ENCODE measurements at places on chromosomes 3 and 15.
A peak's percentile ranks its signal among the peaks of the same experiment; 100 is the strongest.

DNA sequence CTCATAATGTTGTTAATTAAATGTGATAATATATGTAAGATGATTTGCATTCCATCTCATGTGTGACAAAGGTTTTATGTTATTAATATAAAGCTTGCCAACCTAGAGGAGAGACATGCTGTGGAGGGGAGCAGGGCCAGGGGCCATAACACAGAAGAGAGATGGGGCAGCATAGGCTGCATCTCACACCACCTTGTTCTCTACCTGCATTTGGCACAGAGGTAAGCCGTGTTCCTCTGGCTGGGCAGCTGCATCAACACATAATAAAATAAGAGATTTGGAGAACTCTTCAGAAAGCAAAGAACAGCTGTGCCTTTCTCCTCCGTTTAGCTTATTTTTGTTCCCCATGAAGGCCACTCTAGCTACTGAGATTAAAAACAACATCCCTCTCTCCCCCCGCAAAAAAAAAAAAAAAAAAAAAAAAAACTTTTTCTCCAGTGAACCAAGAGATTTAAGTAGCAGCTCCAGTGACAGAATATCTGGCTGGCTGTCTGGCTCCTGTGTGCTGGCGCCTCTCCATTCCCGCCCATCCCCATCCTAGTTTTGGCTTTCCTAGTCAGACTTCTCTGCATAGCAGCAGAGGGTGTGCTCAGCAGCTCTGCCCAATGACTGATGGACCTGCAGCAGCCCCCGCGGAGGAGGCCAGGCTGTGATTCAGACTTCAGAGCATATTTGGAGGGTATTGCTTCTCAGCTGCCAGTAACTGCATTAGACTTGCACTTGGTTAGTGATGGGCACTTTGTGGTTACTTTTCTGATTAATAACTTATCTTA lies 52.2 kb upstream of the STXBP5L start:
- peak; percentile 18 for DNase-seq

DNA sequence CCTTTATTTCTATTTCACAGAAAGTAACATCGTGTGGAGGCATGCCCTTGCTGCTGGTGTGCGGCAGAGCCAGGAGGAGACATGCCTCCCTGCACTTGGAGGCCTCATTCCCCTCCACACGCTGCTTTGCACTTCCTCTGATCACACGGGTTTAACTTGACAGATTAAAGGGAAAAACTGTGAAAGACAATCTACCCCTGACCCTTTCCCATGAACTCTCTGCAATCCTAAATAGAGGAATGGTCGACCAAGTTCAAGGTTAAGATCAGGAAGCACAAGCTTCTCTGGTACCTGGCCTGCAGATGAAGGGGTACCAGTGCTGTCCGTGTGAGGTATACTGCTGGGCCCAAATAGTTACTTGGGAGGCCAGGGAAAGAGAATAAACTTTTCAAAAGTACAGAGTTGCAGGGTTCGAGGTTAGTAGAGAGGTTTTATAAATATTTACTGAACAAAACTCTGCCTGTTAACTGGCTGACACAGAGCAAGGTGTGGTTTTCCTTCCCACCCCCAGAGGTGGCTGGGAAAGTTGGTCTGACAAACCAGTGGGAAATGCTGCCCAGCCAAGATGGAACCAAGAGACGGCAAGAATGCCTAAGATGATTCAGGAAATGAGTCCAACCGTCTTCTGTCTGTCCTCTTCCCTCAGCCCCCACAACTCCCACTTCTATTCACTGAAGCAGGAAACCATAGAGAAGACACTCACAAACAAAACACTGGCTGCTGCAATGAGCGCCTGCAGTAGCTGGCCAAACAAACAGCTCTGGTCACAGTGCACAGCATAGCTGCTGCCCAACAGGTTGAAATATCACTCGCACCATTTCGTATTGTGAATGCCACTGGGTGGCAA lies 79.6 kb downstream of the IGF2BP2 start:
- DNase-seq: no peak

GRCh38 chr3:81872566-81872965 lies 111.1 kb upstream of the GBE1 start:
- DNase-seq: no peak

DNA sequence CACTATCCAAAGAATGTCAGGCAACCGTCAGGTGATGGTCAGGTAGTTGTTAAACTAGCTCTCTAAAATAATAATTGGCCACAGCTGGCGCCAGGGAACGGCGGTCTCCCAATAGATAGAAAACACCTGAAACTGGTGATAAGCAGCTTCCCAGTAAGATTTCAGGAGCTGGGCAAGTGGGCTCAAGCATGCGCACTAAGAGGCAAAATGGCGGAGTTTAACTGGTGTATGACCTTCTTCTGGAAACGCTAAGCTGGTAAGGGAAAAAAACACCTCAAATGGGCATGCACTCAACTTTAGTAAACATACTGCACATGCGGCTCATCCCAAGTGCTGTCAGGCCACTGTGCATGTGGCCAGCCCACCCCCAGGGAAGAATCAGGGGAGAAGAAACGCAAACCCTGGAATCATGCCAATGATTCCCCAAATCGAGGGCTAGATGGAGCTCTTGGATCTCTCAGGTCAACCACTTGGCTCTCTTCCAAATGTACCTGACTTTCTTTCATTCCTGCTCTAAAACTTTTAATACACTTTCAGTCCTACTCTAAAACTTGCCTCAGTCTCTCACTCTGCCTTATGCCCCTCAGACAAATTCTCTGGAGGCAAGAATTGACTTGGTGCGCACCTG lies 195.0 kb downstream of the ZNF621 start:
- no peak for DNase-seq

- no peak for DNase-seq
Measured at GRCh38 chr15:99264125-99264524, 12.8 kb downstream of the LRRC28 start.

All from HEK293T (cell line).